ENCODE measurements at places on chromosomes 2 and 18. TPM values are rescaled to one million over a fixed set of nuclear protein-coding genes. Genes with fewer than 3 reads are reported as not detected.

DNA sequence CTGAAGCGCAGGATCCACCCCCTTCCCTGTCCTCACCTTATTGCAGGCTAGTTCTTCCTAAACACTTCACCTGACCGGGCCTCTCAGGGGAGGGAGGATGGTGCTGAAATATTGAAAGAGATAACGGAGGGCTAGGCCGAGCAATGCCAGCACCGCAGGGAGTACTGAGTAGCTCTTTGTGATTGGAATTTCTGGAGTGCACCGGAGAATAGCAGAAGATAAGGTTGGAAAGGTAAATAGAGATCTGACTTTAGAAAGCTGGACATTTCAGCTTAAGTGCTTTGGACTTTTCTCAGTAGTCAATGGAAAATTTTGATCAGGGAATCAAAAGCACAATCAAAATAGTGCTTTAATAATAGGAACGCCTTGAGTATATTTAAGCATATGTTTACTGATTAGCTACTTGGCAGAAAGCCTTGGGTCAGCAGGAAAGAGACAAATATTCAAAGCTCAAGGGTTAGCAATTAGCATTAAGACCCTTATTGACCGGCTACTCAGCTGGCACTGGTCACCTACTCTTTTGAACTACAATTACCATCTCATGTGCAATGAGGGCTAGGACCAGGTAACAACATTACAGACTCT lies 142.9 kb upstream of the NDUFV2 start:
- H3K27ac ChIP-seq: no peak overlapping the region
- no peaks in the 10 kb centered on the region for H3K36me3 ChIP-seq
- H3K4me1 ChIP-seq: no peaks in the 10 kb centered on the region
- peaks cover 10% of the 10 kb centered on the region for H3K27me3 ChIP-seq
- no peak for DNase-seq

DNA sequence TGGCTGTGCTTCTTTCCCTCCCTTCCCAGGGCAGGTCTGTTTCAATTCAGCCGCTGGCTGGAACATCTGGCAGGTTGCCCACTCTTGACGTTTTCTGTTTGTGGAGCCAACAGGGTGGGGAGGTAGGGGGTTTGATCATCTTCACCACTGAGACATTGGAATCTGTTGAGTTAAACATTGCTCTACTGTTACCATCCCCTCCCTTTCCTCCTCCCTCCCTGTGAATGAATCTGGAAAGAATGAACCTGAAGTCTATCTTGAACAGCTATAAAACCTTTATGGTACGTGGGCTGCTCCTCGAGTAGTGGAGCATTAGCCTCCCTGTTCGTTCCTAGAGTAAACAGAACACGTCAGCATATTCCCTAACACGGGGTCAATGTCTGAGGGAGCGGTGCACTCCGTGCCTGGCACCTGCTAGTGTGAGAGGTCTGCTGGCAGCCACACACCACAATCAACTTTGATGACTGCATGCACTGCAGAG lies 249.9 kb upstream of the RBBP8 start:
- H3K4me3 ChIP-seq: no peak overlapping the region
- H3K27ac ChIP-seq: no peak overlapping the region
- DNase-seq: no peak
- H3K36me3 ChIP-seq: no peaks in the 10 kb centered on the region
- no peaks in the 10 kb centered on the region for H3K4me1 ChIP-seq
- peaks cover 2% of the 10 kb centered on the region for H3K27me3 ChIP-seq

The NYAP2 gene
- not detected for total RNA-seq

- H3K4me1 ChIP-seq: peaks cover 86% of the 10 kb centered on the region
- peak; percentile 16 for DNase-seq
- no peaks in the 10 kb centered on the region for H3K27me3 ChIP-seq
- H3K36me3 ChIP-seq: peaks cover 57% of the 10 kb centered on the region
Observed at GRCh38 chr2:68749345-68749744, 14.7 kb downstream of the ARHGAP25 start.

GRCh38 chr2:118774458-118775133 lies 72.9 kb downstream of the EN1 start:
- peaks cover 23% of the 10 kb centered on the region for H3K27me3 ChIP-seq
- DNase-seq: peak; percentile 25
- no peaks in the 10 kb centered on the region for H3K36me3 ChIP-seq
- H3K4me3 ChIP-seq: peak overlapping the region; percentile 31
- H3K4me1 ChIP-seq: peaks cover 5% of the 10 kb centered on the region

DNA sequence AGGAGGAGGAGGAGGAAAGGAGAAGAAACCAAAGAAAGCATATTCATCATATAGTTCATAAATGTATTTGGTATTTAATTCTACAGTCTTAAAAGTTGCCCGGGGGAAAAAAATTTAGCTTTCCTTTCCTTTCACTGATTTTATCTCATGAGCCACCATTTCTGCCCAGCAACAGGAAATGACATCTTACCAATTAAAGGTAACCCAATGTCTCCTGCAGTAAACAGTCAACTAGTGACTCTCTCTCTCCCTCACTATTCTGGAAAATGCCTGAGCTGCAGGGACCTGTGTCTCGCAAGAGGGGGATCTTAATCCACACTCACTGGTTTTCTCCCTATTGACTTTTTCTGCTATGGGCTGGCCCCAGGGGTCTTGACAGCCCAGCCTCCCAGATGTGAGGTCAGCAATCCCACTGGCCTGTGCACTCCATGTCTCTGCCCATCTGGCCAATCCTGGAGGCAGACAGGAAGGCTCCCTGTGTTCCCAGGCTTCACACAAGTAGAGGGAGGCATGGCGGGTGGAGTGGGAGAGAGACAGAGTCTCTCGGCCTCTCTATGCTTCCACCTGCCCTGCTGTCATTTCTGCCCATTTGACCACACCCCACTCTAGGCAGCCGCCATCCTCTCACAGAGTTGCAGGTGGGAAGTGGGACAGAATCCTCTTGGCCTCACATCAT lies 85.4 kb upstream of the CABLES1 start:
- peaks cover 5% of the 10 kb centered on the region for H3K36me3 ChIP-seq
- H3K4me3 ChIP-seq: no peak overlapping the region
- peaks cover 22% of the 10 kb centered on the region for H3K4me1 ChIP-seq
- H3K27me3 ChIP-seq: peaks cover 9% of the 10 kb centered on the region

DNA sequence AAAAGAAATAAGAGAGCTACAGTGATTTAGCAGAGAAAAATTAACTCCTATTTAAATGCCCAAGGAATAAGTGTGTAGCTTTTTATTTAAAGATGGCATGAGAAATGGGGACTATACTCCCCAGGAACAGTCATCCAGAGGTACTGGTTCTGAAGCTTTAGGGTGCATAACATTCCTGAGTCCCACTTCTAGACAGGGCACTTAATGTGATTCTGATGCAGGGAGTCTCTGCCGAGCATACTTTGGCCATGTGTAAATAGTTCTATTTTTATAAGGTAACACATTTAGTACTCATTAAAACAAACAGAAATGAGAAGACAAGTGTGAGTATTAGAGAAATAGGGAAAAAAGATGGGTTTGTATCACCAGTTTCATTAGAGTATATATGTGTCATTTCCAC lies 154.7 kb upstream of the WDSUB1 start:
- peaks cover 3% of the 10 kb centered on the region for H3K36me3 ChIP-seq
- no peak overlapping the region for H3K27ac ChIP-seq
- no peaks in the 10 kb centered on the region for H3K27me3 ChIP-seq
- no peak for DNase-seq
